ENCODE measurements at places on chromosomes 7 and 10. TPM values are rescaled to one million over a fixed set of nuclear protein-coding genes. Genes with fewer than 3 reads are reported as not detected.

- DNase-seq, result no peak
Observed at GRCh38 chr10:70778267-70778924, 6.8 kb downstream of the TBATA start.

DNA sequence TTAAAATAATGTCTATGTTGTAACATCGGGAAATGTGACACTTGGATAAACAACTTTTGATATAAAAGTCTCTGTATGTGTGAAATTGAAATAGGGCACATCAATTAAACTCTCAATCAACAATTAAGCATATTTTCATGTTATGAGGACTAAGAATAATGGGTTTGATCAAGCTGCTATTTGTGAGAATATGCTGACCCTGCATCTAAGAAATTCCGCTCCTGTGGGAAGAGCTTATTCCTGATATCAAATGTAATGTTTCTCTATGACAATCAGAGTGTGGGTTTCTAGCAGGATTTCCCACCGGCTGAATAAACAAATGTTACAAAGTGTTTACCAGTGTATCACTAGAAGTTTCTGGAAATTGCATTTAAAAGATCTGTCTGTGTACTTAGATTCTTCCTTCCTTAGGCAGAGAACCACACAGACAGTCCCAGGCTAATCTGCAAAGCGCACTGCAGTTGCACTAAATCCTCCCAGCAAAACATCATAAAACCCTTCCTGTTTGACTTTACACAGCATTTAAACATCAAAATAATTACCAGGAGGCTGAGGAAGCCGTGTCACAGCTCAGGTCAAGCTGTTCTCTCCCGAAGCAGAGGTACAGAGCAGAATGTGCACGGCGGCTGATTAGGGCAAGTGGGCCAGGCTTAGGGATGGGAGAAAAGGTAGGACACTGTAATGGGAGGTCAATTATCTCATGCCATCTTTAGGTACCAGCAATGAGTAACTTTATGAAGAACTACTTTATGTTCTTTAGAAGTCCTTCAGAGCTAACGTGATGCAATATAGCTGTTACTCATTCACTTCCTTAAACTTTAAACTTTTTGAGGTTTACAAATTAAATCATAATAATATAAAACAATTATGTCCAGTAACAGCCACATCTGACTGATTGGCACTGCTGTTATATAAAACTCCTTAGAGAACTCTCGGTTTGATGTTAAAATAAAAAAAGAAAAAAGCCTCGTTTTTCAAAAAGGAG, 109.1 kb upstream of the CTTNBP2 start:
- DNase-seq, result no peak

DNA sequence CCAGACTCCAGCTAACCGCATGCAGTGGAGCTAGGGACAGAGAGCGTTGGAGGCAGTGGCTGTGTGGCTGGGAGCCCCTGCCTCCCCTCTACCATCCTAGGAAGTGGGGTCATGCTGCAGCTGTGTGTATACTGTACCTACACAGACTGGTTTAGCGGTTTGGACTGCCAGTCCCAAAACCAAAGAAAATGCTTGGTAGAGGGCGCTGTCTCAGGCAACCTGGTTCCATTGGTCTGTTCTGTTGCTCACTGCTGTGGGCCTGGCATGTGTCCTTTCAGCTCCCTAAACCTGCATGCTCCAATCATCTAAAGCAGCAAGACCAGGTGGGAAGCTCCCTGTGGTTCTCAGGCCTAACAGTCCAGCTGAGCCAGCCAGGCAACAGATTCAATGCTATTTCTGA, 4.5 kb downstream of the RBP4 start:
- no peak for DNase-seq

The SNCG gene
- not detected for total RNA-seq

DNA sequence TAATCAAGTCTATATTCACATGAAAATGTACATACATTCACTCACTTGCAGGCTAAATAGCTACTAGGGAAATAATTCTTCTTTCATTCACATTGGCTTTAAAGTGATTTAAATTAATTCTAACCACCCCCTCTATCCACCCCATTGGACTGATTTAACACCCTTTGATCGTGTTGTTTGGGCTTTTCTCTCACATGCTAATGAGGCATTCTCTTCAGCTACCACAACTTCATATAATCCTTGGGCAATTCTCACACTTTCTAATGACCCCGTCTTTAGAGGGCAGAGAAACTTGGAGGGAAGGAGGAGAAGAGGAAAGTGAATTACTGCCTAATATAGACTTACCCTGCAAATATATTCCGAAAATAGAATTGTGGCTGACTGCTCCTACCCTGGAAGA, 24.6 kb downstream of the GRM3 start:
- no peak for DNase-seq

The FEZF1 gene
- not detected for total RNA-seq

The PIK3AP1 gene
- 5.7 TPM for total RNA-seq

- DNase-seq, result no peak
Observed at GRCh38 chr7:2115760-2116447, 116.8 kb downstream of the MAD1L1 start.

The AKR1C2 gene
- total RNA-seq, result not detected

DNA sequence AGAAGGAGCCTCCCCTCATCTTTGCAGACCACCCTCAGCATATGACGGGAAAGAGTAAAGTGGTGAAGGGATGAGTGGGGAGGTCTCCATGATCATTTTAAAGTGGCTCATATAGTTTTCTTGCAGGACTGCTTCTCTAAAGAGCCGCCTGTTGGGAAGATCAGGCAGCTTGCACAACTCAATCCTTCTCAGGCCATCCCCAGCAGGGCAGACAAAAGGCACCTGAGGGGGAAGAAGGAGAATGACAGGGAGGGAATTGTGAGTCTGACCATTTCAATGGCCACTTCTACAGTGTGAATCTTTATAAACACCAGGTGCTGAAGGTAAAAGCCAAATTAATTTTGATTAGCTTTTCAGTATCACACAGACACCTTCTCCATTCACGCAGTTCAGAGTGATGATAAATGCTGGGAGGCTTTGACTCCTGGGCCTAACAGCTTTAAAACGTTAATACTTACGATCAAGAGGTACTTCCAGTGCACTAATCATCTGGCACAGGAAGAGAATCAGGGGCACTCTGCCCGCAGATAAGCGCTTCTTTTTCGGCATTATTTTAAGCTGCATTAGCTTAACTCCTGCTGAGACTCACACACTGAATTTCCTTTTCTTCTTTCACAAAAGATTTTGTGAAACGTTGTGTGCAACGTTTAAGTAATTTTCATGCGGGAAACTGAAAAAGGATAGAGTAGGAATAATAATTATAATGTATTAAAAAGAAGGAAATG, 109.5 kb upstream of the LAMB4 start:
- DNase-seq, result no peak

The FANK1 gene
- total RNA-seq, result 0.68 TPM

The MAD1L1 gene
- 136 TPM for total RNA-seq

DNA sequence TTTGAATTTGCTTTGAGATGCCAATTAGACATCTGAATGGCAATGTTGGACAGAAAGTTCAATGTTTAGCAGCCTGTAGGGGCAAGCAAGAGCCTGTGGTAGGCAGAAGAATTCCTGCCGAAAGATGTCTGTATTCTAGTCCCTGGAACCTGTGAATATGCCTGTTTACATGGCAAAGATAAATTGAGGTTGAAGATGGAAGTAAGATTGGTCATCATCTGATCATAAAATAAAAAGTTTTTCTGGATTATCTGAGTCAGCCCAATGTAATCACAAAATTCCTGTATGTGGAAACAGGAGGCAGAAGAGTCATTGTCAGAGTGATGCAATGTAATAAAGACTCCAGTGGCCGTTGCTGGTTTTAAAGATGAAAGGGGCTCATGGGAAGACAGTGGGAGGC, 430.5 kb downstream of the MDFIC start:
- DNase-seq, result no peak

The AZGP1 gene
- not detected for total RNA-seq

- DNase-seq, result no peak
Observed at GRCh38 chr10:72146071-72146470, 57.7 kb upstream of the SPOCK2 start.

- DNase-seq, result no peak
Observed at GRCh38 chr10:6119962-6120361, 31.1 kb downstream of the RBM17 start.

DNA sequence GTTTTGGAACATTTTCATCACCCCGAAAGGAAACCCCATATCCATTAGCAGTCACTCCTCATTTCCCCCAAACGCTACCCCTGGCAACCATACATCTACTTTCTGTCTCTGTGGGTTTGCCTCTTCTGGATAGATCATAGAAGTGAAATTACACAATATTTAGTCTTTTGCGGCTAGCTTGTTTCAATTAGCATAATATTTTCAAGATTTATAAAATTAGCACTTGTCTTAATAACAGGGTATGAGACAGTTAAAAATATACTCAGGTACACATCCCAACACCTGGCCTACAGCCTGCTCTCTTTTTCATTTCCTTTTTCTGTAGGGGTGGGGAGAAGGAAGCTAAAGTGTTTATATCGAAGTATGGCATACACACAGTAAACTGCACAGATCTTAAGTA, 81.4 kb upstream of the LRGUK start:
- DNase-seq, result no peak

DNA sequence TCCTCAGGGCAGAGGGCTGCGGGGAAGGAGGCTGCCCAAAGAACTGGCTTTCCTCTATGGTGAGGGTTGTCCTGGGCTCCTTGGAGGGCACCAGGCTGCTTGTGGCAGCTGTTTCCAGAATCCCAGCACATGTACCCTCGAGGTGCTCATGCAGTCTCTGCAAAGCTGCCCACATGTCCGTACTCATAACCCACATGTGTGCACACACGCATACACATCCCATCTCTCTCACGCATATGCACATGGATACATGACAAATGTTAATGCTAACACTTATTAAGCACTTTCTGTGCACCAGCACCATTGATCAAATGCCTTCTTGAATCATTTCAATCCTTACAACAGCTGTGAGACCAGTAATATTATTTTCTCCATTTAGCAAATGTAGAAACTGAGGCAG, 36.3 kb upstream of the COMTD1 start:
- DNase-seq, result no peak

GRCh38 chr10:131897297-131897899, 3.4 kb upstream of the PPP2R2D start:
- no peak for DNase-seq

DNA sequence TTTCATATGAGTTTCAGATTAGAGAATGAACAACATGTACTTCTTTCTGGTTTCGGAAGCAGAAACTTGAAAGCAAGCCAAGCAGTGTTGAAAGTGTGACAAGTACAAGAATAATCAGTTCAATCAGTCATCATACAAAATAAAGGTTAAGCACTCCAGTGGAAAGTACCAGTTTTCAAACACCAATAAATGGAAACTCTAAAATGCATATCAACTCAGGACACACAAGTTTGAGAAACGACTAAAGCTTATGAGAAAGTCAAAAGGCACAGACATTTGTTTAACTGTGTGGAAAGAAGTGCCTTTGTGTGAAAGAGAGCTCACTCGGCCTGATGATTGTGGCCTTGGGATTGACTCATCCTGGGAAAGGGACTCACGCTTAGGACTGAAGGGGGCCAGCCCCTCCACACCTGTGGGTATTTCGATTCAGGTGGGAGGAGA, 60.6 kb upstream of the AKR1C1 start:
- no peak for DNase-seq

The CYP2W1 gene
- total RNA-seq, result not detected

The GAD2 gene
- not detected for total RNA-seq

GRCh38 chr10:34633374-34633773, 181.7 kb downstream of the PARD3 start:
- no peak for DNase-seq

- DNase-seq, result no peak
Observed at GRCh38 chr10:52383088-52383487, 69.0 kb downstream of the DKK1 start.

GRCh38 chr7:50359258-50359994, 54.9 kb downstream of the IKZF1 start:
- DNase-seq, result no peak

The HPSE2 gene
- not detected for total RNA-seq

DNA sequence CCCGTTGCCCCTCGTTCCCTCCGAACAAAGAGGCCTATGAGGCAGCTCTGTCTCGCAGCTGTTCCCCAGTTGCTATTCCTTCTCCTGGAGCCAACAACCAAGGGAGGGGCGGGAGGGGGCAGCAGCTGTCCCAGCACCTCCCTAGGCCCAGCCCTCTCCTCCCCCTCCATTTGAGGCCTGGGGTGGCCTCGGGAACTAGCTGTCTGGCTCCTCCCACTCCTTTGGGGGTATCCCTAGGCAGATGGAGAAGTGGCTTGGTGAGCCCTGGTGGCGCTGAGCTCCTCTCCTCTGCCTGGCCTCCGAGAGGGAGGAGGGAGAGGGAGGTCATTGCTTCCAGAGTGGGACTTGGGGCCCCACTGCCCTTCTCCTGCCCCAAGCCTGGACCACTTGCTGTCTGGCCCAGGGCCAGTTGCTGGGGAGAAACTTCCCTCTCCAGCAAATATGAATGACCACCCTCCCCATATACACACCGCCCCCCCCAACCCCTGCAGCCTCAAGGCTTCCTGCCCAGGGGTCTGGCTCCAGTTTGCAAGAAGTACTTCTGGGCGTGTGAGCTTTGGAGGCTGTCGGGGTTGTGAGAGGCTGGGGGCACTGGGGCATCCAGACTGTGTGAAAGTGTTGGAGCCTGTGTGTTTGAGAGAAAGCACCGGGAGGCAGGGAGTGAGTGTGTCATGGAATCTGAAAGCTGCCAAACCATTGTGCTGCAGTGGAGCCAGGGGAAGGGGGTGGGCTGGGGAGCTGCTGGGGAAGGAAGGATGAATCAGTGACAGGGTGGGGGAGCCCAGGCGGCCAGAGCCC, 3.1 kb downstream of the FLNC start:
- no peak for DNase-seq

DNA sequence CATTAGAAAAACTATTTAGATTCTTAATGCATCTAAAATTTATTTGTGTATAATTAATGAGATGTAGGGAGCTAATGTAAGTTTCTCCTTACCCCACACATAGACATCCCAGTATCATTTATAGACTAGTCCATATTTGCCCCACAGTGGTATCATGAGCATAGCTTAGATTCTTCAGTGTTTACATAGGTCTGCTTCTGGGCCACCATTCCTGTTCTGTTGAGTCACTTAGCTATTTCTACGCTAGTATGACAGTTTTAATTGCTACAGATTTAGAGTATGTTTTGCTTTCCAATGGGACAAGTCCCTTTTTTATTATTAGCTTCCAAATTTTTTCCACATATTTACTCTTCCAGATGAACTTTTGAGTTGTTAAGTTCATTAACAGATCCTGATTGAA, 69.4 kb downstream of the MCMBP start:
- DNase-seq, result no peak

The CASP2 gene
- total RNA-seq, result 117 TPM

GRCh38 chr7:70674571-70675010, 457.4 kb upstream of the GALNT17 start:
- DNase-seq, result no peak
